ENCODE measurements at places on chromosomes 2 and 18. TPM values are rescaled to one million over a fixed set of nuclear protein-coding genes. Genes with fewer than 3 reads are reported as not detected.
A peak's percentile ranks its signal among the peaks of the same experiment; 100 is the strongest.

- H3K27ac ChIP-seq, result peak overlapping the region; percentile 70
- peaks cover 91% of the 10 kb centered on the region for H3K4me1 ChIP-seq
- H3K27me3 ChIP-seq, result no peaks in the 10 kb centered on the region
These were observed 76.6 kb upstream of the MAP4K3 start for GRCh38 chr2:39513641-39514094.

STPG4 gene
- not detected for total RNA-seq

ZNF396 gene
- total RNA-seq, result 1.4 TPM

- no peak overlapping the region for H3K4me3 ChIP-seq
- no peaks in the 10 kb centered on the region for H3K27me3 ChIP-seq
- H3K27ac ChIP-seq, result no peak overlapping the region
- peaks cover 22% of the 10 kb centered on the region for H3K36me3 ChIP-seq
- DNase-seq, result no peak
These were observed 12.4 kb downstream of the SLC66A2 start for GRCh38 chr18:79939096-79939495.
